Hepatic stellate cell (primary cell): ENCODE measurements at places on chromosomes 7 and 10.

GRCh38 chr10:7956508-7956907 is 98.0 kb upstream of the GATA3 start:
- peak; percentile 55 for DNase-seq

- no peak for DNase-seq
These were observed 31.5 kb upstream of the SLIT1 start for GRCh38 chr10:97217299-97217698.

- DNase-seq, result no peak
These were observed 275.5 kb upstream of the TMEM229A start for GRCh38 chr7:124308384-124308783.

DNA sequence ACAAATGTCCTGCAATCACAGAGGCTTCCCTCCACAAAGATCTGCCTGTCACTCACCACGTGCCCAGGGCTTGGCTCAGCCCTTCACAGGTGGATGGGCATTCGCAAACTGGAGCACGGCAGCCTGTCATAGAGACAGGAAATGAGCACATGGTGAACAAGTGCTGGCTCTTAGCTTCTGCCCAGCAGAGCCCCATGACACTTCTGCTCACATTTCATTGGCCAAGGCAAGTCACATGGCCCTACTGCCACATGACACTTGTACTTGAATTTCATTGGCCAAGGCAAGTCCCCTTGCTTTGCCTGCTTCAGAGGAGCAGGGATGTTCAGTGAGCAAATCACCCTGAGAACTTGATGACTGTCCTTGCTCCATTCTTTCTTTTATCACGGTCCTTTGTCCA is 110.8 kb upstream of the PPP2R2D start:
- no peak for DNase-seq

- DNase-seq, result no peak
These were observed 80.9 kb downstream of the SHH start for GRCh38 chr7:155731380-155731779.

- DNase-seq, result peak; percentile 38
These were observed 740 bp downstream of the ANXA7 start for GRCh38 chr10:73413108-73413527.

DNA sequence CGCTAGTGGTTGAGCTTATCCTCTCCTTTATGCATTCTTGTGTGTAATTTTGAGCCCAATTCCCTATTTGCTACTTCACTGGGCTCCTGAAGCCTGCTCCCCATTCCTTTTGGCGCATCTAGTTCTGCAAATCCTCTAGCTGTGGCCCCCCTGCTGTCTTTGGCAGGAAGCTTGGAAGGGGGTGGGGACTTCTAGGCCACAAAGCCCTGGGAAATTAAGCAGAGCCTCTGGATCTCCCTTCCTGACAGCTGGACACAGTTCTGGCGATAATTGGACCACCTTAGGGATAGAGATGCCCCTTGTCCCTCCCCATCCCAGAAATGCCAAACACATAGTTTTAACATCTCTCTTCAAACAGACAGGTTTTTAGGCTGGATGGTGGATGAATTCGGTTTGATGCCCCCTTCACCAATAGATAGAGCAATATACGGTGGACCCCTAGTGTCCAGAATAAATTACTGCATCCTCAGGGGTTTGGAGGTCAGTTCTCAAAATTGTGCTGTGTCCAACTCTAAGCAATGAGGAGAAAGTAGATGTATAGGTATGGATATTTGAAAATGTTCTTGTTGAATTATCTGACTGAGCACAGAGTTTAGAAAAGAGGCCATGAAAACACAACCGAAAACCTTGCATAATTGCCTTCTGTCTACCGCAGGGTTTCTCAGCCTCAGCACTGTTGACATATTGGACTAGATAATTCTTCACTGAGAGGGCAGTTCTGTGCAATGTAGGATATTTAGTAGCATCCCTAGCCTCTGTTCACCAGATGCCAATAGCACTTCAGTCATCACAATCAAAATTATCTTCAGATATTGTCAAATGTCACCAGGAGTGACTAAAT is 75.5 kb downstream of the PAPSS2 start:
- DNase-seq, result peak; percentile 39

DNA sequence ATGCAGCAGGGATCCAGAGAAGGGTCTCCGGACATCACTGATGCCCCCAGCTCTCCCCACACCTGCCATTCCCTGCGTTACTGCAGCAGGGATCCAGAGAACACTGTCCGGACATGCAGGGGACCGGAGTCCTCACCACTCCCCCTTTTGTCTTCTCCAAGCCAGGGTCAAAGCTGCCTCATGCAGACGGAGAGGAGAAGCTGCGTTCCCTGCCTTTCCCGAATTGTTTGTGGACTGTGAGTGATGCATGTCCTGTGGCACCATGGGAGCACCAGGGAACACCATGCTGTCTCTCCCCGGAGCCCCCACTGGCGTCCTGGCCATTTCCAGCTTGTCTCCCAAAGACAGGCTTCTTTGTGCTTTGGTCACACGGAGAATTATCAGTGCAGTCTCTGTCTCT is 599.7 kb downstream of the PTPRN2 start:
- no peak for DNase-seq

- no peak for DNase-seq
These were observed 457.3 kb downstream of the ETV1 start for GRCh38 chr7:13532028-13532753.

DNA sequence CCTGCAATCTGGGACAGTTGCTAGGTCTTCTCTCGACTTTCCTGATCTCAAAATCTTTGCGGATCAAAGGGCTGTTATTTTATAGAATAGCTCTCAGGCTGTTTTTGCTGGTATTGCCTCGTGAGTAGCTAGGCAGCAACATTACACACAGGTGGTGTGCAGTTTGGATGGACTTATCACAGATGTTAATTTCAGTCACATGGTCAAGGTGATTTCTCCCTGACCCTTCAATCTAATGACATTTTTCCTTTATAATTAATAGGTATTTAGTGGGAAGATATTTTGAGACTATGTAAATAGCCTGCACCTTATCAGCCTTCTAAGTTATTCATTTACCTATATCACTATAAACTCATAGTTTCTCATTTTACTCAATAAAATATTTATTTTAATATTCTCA is 309.6 kb upstream of the PRKCQ start:
- DNase-seq, result no peak

DNA sequence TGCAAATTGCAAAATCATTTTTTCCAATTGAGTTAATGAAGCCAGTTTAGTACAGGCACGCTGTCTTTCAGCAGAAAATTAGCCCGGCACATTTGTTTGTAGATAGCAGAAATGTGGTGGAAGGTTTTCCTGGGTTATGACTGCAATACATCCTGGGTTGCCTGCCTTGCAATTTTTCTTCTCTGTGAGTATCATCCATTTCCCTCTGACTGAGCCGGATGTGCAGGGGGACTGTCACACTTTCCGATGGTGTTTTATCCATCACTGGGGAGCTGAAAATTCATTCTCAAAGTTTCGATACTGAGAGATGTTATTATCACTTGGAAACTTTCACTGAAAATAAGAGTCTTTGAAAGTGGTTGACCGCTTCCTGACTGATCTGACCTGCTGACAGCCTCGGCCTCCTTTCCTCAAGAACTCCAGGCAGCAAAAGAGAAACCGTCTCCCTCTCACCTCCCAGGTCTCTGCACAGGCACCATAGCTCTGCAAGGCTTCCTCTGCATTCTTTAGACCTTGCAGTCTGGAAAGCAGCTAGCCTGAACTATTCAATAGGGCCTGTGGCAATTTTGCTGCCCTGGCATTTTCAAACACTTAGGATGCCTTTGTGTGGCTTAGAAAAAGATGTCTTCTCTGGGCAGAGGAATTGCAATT is 320.8 kb upstream of the NRP1 start:
- DNase-seq, result no peak

DNA sequence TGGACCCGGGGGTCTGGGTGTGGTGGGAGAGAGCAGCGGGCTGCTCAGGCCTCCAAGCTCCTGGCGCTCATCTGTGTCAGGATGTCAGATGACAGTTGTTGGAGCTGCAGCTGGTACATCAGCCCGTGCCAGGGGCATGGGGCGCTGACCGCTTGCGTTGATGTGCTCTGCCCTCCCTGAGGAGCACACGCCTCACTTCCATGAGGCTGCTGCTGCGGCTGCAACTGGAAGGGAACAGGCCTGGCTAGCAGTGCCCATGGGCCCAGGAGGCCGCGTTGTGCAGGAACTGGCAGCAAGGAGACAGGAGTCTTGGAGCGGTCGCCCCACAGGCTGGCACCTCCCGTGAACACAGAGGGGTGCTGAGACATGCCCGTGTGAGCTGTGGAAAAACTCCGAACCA is 361.3 kb upstream of the MKI67 start:
- no peak for DNase-seq

DNA sequence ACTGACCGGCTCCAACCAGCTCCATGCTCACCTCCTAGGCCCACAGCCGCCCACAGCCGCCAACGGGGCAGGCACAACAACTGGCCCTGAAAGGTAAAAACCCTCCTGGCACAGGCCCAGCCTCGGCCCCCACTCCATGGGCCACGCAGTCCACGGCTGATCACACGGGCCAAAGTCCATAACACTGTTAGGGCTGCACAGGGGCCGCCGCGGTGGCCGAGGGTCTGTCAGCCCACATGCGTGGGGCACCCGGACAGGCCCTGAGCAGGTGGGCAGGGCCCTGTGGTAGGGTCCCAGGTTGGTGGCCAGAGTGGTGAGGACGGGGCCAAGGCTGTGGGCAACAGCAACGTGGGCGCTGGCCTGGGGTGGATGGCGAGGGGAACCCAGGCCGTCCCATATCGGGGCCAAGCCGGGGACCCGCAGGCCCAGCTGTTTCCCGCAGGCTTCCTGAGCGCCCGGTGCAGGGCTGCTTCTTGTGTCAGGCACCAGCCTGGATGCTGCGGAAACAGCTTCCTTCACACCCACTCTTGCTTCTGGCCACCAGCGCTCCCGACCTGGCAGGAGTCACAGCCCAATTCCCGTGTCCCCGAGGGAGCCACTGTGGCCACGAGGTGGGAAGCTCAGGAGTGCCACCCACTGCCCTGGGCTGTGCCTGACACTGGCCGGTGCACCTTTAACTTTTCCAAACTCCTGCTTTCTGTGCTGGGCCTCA is 29.2 kb downstream of the CYP2W1 start:
- no peak for DNase-seq

GRCh38 chr10:63763744-63764143 is 242.5 kb downstream of the REEP3 start:
- no peak for DNase-seq

DNA sequence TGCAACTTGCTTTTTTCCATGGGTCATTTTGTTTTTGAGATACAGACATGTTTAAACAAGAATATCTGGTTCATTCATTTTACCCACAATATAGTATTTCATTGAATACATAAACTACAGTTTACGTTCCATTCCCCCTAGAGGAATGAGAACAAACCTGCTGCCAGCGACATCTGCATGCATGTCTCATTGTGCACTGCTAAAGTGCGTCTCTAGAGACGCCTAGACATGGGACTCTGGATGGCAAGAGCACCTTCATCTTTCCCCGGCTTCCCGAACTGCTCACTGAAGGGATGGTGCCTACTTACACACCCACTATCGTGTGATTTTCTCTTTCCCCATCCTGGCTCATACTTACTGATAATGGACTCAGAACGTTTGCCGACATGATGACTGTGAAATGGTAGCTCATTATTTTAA is 1.2 kb upstream of the ZNF777 start:
- DNase-seq, result no peak

DNA sequence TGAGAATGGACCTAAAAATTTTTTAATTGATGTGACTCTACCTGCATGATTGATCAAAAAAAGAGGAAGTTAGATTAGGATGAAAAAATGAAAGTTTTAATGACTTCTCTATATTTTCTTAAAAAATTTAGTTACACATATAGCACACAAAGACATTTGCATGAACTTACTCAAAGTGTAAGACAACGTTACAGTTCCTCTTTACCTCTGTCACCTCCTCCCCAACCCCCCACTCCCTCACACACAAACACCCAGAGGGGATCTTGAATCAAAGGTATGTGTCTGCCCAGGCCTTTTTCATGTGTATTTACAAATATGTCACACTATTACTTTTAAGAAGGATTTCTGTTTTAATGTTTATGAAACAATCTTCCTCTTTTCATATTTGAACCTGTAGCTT is 20.6 kb upstream of the CDCA7L start:
- no peak for DNase-seq

GRCh38 chr7:98163704-98164494 is 47.3 kb upstream of the BHLHA15 start:
- no peak for DNase-seq

- DNase-seq, result no peak
These were observed 117.5 kb downstream of the NRF1 start for GRCh38 chr7:129728875-129729467.

DNA sequence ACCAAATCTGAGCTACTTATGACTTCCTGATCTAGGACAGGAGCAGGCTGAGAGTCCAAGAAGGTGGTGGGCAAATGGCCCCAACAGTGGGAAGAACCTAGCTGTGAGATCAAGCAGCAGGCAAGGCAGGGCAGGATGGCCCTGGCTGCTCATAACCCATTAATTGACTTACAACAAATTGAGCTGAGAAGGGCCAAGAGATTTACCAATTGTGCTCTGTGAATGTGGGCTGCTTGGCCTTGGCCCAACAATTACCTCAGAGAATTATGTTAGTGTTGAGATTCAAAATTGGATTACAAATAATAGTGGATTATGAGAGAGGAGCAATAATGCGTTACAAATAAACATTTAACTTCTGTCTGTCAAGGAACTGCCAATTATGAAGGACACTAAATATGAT is 956.5 kb downstream of the KCNMA1 start:
- DNase-seq, result no peak

DNA sequence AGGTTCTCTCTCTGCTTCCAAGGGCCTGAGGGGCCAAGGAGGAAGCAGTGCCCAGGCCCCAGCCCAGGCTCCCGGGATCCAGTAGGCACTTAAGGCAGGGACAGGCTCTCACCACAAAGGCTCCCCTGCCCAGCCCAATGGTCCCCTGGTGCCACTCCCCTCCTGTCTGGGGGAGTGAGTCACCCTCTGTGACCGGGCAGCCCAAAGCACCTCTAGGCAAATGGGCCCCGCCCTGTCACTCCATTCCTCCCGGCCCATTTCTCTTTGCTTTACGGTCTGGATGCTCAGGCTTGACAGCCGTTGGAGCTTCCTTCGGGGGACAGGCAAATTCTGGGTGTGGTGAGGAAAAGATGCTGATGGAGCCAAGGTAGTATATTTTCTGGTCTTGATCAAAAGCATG is at the start of gene CALHM3:
Gene CALHM3, minus strand, starts transcription at position 106 of the 400 bp plus-strand sequence. CDS start 208 bp downstream, outside the sequence.
- no peak for DNase-seq

- DNase-seq, result peak; percentile 14
These were observed 132.3 kb upstream of the POT1 start for GRCh38 chr7:125061776-125062397.

- no peak for DNase-seq
These were observed 12.2 kb downstream of the LZTS2 start for GRCh38 chr10:101011517-101012423.

DNA sequence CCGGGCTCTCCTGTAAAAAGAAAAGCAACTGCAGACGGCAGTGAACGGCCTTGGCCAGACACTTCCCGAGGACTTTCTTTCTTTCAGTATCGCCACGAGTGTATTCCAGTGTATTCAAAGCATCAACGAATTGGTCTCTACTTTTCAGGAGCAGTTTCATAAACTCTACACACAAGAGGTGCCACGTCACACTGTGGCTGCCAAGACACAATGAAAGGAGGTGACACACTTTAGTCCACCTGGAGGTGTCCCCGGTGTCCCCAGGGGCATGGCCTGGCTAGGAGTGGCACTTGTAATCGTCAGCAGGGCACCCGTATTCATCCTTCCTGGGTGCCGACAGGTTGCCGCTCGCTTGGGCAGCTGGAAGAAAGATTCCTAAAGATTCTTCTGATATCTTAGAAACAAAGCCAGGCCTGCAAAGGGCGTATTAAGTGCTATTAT is 5.0 kb downstream of the TNS3 start:
- no peak for DNase-seq

GRCh38 chr7:17046666-17047065 is 164.9 kb upstream of the AGR3 start:
- DNase-seq, result no peak

- DNase-seq, result no peak
These were observed 156.8 kb downstream of the RNF216 start for GRCh38 chr7:5624386-5625365.
